ENCODE measurements at places on chromosomes 16 and 17.

DNA sequence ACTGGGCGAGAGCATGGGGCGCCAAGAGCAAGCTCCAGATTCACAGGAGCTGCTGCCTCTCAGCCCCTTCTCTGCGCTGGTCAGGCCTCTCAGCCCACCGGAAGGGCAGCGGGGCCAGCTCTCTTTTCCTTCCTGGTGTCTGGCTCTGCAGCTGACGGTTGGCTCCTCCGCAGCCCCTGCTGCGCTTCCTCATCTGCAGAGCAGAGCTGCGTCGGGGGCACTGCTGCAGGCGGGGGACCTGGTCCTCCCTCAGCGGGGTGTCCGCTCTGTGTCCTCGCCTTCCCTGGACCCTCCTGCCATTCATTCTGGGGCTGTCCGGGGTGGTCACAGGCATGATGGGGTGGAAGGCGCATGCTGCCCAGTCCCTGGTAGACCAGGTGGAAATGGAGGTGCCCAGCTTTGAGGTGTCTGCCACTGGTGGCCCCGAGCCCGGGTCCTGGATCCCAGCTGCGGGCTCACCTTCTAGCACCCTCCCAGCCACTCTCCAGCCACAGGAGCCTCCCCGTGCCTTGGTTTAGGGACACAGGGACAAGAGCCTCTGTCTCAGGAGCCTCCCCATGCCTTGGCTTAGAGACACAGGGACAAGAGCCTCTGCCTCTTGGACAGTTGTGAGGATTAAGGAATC lies 84.8 kb downstream of the IRF8 start:
- DNase-seq = no peak

GRCh38 chr16:5527817-5528216 lies 430.2 kb upstream of the EEF2KMT start:
- no peak for DNase-seq

DNA sequence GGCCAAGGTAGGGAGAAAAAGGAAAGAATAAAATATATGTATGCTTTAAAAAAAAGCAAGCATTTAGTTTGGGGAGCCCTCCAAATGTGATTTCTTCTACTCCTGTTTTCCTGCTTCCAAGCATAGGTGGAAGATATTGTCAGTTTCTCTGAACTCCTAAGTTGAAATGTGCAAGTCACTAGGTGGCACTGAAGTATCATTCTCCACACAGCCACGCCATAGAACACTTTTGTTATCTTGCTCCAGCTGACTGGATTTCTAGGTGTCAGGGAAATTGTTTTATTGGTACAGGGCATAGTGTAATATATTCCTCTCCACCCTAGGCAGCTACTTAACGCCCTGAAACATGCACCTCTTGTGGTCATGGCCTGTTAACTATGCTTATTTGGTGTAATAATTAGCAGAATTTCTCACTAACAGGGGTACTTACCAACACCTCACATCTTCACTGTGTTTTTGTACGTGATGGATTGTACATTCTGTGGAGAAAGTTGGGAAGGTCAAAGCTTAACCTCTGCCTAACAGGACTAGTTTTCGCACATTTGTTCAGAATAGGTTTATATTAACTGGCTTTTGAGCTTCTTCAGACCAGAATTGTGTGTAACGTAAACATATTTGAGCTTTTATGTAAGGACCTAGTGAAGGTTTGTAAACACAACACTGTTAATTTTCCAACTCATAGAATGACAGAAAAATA lies 69.3 kb downstream of the FTO start:
- no peak for DNase-seq

GRCh38 chr16:19179546-19180490 lies 11.8 kb downstream of the SYT17 start:
- DNase-seq = no peak

- DNase-seq = no peak
Measured at GRCh38 chr17:81221842-81222619, 734 bp downstream of the CEP131 start.

DNA sequence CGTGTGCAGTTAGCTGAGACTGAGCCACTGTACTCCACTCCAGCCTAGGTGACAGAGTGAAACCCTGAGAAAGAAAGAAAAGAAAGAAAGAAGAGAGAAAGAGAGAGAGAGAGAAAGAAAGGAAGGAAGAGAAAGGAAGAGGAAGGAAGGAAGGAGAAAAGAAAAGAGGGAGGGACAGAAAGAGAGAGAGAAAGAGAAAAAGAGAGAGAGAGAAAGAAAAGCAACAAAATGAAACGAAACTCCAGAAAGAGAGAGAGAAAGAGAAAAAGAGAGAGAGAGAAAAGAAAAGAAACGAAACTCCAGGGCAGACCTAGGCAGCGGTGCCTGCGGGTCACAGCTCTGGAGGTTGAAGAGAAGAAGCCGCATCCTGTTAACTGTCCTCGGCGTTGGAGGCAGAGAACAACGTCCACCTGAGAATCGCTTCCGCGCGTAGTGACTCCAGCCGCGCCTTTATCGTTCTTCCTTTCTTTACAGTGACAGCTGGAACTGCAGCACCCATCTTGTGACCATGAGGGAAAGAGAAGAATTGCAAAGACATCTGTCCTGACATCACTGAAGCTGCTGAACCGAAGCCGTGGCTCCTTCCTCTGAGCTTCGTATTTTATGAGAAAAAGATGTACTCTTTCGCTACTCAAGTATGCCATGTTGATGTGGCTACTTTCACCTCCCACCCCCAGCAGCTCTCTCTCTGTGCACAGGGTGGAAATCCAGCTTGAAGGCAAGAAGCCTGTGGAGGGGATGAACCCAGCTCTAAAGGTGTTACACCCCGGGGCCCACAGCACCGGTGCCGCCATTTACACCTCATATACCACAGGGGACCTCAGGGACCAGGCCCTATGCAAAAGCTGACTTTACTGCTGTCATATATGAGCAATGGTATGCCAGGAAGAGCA lies 56.9 kb upstream of the DOC2B start:
- DNase-seq = no peak

- DNase-seq = no peak
Measured at GRCh38 chr16:88358023-88358420, 24.7 kb upstream of the ZNF469 start.

- DNase-seq = peak; percentile 59
Measured at GRCh38 chr17:43994272-43995149, 9.9 kb upstream of the NAGS start.

DNA sequence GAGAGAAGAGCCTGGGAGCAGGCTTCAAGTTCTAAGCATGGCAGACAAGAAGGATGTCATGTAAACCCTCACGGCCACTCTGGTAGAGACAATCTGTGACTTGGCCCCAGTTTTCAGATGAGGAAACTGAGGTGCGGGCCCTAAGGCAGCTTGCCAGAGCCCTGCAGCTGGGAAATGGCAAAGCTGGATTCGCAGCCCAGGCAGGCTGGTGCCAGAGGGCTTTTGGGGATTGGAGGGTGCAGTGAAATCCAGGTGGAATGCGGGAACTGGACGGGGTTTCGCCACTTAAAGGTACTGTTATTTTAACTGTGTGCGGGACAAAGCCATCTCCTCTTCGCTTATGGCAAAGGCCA lies 477 bp upstream of the OSGIN1 start:
- no peak for DNase-seq

- no peak for DNase-seq
Measured at GRCh38 chr17:44390250-44390870, 911 bp upstream of the ITGA2B start.

DNA sequence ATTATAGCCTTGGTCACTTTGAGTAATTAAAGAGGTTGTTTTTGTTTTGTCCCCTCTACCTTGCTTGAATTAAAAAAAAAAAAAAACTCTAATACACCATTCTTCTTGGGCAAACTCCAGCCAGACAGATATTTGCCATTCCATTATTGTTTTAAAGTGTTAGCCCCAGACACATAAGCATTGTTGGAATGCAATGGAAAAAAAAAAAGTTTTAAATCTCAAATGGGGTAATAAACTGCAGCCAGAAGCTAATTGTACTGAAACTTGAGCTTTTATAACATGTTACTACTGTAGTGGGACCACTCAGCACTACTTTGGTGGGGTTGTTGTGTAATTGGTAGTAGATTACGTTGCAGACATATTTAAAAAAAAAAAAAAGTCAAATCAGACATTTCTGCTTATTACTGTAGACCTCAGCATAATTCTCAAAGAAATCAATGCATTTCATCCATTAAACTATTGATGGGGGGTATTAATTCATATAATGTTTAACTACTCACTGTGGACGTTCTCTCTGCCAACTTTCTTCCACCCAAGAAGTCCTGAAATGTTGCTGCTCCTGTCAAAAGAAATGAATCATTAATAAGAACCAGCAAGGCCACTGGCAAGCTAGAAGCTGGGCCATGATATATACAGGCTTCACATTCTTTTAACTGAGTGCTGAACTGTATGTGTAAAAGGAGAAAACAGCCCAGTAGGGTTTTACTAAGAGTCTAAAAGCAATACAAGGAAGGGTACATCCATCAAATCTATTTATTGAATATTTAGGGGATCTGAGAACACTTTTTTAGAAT lies 626.6 kb upstream of the SOX9 start:
- DNase-seq = no peak

- no peak for DNase-seq
Measured at GRCh38 chr17:55413825-55414489, 7.7 kb downstream of the MMD start.

DNA sequence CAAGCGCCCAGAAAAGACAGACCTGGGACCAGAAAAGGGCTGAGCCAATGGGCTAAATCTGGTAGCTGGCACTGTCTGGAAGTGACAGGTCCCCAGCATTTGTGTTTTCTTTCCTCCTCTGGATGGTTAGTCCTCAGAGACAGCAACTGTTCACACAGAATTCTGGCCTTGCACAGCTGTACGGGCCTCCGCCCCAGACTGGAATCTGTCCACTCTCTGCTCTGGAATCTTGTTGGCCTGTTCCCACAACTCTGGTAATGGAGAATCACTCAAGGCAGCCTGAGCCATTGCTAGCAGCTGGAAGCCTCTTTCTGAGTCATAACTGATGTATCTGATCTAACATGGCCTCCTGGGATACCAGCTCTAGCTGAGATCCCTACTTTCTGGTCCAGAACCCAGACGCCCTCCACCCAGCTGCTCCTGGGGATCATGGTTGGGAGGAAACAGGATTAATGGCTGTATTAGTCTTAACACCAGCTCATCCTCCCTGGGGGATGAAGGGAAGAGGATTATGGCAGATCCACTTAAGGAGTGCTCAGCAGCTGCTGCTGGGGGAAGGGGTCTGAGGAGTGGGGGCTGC lies 9.1 kb downstream of the ZNF668 start:
- no peak for DNase-seq

- DNase-seq = no peak
Measured at GRCh38 chr16:54504372-54504771, 217.8 kb upstream of the IRX3 start.

GRCh38 chr17:20927308-20927977 lies 115.4 kb downstream of the USP22 start:
- no peak for DNase-seq

DNA sequence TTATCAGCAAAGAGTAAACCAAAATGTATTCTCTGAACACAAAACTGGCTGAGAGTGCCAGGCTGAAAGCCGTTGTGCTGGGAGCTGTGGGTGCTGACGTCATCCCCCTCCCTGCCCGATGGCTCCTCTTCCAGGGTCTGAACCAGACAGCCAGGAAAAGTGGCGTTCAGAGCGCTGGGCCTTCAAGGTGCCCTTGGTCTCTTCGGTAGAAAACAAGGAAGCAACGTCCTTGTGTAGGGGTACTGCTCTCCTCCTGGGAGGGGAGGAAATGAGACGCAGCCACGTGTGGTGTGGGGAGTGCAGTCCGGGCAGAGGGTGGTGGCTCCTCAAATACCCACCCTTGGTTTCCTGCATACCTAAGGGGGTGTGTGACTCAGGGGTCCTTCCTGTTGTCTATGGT lies 394.7 kb downstream of the SEC14L1 start:
- no peak for DNase-seq

DNA sequence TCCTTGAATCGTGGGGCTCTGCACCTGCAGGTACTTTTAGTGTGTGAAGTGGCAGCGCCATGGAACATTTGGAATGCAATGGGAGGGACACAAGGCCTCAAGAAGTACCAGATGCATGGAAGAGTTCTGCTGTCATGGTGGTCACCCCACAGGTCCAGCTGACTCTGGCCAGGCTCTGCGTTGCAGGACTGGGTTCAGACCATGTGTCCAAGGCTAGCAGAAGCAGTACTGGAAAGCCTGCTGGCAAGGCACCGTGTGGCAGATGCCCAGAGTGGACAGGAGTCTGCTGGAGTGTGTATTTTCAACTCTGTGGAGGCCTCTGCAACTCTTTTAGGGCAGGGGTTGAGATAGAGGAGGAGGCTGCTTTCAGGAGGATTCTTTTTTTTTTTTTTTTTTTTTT lies 2.1 kb downstream of the PIPOX start:
- no peak for DNase-seq

DNA sequence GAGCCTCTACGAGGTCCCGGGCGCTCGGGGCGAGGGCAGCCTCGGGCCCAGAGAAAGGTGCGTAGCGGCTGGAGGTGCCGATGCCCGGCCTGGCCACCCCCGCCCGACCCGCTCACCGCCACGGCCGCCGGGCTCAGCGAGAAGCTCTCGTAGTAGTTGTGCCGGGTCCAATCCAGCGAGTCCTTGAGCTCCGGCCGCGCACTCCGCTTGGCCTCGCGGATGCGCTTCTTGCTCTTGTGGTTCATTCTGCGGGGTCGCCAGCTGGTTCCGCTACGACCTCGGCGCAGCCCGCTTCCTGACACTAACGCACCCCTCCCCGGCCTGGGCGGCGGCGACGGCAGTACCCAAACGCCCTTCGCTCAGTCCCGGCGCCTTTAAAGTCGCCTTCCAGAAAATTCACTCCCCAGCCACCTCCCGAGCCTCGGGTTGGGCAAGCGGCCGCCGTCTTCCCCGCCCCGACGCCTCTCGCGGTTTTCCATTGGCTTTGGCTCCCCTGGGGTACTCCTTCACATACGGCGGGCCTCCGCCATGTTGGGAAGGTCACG lies at the start of gene JMJD6:
Gene JMJD6 (minus strand): TSS at position 376 of the 545 bp plus-strand sequence. CDS start 131 bp downstream, at position 245.
- peak; percentile 90 for DNase-seq

DNA sequence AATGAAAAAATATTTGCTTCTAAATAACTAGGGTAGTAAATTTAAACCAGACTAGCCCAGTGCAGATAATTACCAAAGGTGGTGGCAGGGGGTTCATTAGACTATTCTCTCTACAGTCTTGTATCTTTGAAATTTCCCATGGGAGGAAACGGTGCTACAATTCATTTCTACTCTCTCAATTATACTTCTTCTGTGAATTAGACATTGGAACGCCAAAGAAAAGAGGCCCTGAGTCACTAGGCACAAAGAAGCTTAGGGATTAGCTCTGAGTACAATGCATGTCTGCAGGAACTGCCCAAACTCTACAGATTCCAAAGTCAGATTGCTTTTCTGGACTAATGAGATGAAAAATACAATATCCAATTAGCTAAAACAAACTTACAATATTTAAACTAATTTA lies 30.7 kb upstream of the ARL6IP1 start:
- no peak for DNase-seq

GRCh38 chr16:85286066-85286831 lies 174.0 kb upstream of the CIBAR2 start:
- no peak for DNase-seq

- no peak for DNase-seq
Measured at GRCh38 chr16:89155184-89155679, 16.3 kb upstream of the CDH15 start.

GRCh38 chr16:74596586-74596985 lies 10.3 kb downstream of the GLG1 start:
- no peak for DNase-seq

DNA sequence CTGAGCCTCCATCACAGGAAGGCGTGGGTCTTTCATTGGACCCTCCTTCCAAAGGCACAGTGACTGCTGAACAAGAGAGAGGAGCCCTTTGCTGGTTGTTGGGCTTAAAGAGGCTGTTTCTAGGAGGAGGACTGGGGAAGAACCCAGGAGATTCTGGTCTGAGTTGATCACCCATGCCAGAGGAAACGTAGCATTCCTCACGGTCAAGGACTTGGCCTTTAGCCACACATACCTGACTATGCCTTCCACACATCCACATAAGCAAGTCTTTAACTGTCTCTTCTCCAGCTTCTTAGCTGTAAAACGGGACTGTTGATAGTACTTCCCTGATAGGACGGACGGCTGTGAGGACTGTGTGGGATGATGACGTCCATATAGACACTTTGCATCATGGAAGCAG lies 149.8 kb upstream of the IRX3 start:
- DNase-seq = no peak
